ENCODE measurements at places on chromosomes 4 and X.

DNA sequence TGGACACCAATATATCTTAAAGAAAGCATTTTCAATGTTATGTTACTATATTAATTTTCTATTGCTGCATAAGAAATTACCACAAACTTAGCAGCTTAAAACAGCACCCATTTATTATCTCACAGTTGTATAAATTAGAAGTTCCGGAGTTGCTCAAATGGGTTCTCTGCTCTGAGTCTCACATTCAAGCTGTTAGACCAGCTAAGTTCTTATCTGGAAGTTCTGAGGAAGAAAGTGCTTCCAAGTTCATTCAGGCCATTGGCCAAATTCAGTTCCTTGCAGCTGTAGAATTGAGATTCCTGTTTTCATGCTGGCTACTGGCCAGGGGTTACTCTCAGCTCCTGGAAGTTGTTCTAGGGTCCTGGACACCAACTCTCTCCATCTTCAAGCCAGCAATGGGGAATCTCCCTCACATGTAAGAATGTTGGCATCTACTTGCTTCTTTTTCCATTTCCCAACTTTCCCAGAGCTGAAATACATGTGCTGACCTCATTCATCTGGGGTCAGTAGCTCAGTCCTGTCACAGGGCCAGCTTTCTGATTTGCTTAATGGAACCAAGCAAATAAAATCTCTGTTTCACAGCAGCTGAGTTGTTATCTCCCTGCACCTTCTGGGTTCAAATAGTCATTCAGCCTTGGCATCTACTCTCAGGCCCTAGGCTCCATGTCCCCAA, 99.6 kb upstream of the INTU start:
- DNase-seq, result peak; percentile 69

DNA sequence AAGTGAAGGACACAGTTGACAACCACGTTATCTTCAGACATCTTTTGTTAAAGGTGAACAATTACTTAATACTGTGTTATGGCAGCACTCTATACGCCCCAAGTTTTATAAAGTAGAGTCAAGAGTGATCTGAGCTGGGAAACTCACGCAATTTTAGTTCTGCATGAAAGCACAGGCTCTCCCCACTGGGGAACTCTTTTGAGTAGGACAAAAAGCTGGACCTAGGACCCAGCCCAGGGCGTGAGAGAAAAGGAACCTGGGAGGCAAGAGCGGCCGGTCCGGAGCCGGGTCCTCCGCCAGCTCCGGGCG, 152.6 kb upstream of the SLC4A4 start:
- DNase-seq, result no peak

DNA sequence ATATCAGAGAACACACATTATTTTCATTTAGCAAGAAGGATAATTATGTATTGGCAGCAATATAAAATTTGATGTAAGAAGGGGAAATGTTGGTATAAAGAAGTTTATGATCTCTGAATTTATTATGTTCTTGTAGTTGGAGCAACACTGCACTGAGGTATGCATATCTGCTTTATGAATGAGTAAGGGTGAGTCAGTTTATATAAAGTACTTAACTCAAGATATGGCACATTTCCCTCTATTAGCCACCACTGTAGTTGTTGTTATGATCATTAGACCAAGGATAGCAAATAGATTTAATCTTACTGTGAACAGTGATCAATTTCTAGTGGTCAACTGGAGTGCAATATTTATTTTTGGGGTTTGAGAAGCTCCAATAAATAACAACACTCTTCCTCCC, 66.6 kb downstream of the SNX25 start:
- DNase-seq, result no peak

DNA sequence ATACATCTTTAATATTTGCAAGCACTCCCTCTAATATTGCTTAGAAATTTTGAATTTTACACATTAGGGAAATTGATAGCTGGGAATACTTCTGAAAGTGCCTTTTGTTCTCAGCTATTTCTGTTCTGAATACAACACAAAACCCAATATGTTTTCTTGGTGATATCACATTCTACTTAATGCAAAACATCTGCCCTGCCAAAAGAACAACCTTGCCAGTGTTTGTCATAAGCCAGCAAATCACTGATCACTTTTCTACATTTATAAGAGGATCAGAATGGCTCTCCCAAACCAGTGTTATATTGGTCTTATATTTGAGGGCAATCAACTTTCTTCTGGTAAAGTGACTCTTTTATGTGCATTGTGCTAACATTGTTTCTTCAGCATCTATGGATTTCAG, 126.8 kb upstream of the APOOL start:
- no peak for DNase-seq

- peak; percentile 22 for DNase-seq
Measured at GRCh38 chr4:94934201-94934600, 176.4 kb downstream of the BMPR1B start.

GRCh38 chr4:26321373-26322221, 783 bp downstream of the RBPJ start:
- DNase-seq, result peak; percentile 58

DNA sequence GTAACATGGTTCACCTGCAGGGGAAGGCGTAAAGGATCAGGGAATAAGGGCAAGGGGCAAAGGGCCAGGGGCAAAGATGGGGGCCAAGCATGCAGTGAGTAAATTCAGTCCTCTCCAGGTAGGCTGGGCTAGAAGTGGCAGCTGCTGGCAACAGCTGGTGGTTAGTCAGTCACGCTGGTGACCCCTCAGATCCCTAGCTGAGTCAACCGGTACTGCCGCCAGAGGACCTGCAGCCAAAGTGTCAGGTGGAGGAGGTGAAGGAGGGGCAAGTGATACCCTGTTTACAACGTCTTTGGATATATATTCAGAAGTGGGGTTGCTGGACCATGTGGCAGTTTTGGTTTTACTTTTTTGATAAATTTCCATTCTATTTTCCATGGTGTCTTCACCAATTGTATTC, 24.6 kb upstream of the NAP1L2 start:
- no peak for DNase-seq

DNA sequence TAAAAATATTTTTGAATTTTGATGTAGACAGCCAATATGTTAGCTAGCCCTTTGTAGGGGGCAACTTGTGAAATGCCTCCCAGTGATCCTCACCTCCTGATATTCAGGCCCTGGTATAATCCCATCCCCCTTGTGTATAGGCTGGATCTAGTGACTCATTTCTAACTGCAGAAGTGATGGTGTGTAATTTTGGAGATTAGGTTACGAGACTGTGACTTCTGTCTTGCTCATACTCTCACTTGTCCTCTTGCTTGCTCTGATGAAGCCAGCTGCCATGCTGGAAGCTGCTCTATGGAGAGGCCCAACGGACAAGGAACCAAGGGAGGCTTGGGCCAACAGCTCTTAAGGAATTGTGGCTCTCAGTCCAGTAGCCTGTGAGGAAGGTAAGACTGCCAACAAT, 61.7 kb downstream of the GPR82 start:
- DNase-seq, result no peak

DNA sequence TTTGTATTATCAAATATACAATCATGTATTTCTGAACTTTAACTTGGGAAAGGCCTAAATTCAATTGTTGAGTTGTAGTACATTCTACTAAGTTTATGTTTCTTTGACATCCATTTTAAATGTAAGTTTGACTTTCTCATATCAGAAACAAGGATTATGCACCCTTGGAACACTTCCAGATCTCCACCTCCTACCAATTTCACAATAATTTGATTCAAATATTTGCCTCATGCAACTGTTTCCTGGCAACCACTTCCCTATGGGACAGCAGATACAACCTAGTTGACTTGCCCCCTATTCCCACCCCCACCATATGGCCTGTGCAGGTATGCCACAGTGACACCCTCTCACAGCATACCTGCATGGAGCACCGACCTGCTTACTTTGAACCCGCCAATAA, 506.4 kb upstream of the PABPC4L start:
- DNase-seq, result no peak

DNA sequence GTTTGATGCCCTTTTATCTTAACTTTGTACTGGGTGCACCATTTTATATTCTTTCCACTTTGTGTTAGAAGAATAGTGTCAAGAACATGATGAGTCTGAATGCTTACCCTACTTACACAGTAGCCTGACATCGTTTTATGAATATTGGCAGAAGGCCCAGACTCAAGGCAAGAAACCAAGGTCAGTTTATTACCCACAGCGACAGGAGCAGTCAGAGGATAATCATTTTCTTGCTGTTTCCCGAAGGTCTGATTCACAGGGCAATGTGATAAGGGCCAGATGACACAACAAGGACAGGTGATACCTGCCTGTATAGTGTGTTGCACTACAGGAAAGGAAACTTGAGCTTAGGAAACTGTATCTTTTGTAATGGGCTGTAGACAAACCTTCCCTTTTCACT, 417.4 kb downstream of the SPOCK3 start:
- peak; percentile 18 for DNase-seq

DNA sequence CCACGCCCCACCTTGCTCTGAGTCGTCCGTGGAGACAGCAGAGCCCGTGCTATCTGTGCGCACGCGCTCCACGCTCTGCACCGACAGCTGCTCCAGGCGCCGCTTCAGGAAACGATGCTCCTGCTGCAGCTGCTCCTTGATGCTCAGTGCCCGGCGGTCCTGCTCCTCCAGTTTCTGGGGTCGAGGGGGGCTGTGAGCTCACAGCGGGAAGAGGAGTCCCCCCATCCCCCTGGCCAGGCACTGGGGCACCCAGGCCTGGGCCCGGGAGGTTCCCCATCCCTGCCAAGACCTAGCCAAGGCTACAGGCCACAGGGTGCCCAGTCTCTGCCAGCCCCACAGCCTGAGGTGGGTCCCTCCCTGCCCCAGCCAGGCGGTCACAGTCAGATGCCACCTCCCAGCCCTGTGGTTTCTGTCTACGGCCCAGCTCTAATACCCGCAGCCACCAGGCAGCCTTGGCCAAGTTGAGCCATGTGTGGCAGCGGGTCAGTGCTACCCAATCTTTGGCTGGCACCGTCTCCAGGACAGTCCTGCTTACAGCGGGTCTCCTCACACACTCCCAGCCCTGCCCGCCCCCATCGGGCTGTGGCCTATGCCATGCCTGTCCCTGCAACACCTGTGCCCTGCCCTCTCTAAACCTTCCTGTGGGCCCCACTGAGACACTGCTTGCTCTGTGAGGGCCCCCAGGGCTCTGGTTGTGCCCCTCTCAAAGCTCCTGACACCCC, 9.3 kb upstream of the HAUS3 start:
- no peak for DNase-seq

GRCh38 chrX:105117621-105118020, 102.9 kb downstream of the TEX13A start:
- DNase-seq, result no peak

DNA sequence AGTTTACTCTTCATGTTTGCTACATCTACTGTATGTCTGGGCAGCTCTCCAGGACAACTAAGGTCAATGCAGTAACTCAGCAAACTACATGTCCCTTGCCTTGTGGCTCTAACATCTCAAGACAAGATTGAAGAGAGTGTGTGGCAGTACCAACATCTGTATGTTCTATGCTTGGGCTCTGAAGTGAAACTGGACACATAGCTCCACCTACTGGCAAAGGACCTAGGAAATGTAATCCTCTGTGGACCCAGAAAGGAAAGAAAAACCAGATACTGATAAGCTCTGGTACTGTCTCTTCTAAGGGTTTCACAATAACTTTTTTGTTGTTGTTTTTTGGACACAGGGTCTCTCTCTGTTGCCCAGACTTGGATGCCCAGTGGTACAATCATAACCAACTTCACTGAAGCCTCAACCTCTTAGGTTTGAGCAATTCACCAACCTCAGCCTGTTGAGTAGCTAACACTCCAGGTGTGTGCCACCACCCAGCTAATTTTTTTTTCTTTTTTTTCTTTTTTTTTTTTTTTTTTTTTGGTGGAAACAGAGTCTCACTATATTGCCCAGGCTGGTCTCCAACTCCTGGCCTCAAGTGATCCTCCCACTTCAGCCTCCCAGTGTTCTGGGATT, 64.1 kb downstream of the QDPR start:
- peak; percentile 88 for DNase-seq

- DNase-seq, result no peak
Measured at GRCh38 chrX:7059859-7060258, 87.7 kb upstream of the STS start.

GRCh38 chr4:472881-473569, 25.9 kb downstream of the ZNF721 start:
- no peak for DNase-seq

DNA sequence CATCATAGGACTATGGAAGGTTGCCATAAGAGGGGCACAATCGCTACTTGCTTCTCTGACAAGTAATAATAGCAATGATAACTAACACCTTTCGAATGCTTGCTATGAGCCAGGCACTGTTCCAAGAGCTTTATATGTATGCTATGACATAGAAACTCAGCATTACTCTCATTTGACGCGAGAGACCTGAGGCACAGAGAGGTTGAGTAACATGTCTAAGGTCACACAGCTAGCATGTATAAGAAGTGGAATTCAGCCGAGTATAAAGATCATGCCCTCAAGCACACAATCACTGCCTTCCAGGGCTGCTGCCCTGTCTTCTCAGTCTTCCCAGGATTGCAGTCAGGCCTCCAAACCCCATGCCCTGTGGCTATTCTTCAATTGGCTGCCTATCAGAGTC, 19.5 kb downstream of the PJA1 start:
- no peak for DNase-seq

DNA sequence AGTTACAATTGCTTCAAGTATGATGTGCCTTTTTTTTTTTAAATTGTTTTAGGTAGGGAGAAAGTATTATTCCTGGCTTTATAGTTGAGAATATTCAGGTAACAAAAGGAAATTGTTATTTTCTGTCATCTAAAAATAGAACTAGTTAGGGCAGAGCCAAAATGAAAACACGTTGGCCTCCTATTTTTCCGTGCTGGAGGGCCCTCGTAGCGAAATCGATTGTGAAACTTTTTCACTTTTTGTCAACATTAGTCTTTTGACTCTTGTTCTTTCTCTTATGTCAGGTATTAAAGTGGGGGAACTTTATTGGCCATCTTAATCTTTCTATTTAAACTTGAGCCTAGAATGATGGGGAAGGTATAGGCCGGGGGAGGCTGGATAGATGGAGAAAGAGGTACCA, 104.9 kb downstream of the ARHGAP10 start:
- no peak for DNase-seq

DNA sequence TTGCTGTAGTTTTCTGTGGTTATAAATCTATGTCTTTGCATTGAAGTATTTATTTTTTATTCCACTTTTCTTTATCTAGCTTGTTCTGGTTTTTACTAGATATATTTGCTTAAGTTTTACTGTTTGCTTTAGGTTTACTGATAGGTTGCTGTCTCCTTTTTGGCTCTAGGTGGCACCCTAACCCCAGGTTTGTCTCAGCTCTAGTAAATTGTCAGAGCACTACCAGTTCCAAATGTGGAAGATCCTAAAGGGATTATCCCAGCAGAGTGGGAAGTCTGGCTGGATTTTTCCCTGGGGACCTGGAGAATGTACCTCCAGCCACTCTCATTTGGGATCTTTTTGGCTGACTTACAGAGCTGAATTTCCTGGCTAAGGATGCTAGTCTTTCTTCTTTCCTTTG, 106.1 kb downstream of the PBDC1 start:
- DNase-seq, result peak; percentile 34

DNA sequence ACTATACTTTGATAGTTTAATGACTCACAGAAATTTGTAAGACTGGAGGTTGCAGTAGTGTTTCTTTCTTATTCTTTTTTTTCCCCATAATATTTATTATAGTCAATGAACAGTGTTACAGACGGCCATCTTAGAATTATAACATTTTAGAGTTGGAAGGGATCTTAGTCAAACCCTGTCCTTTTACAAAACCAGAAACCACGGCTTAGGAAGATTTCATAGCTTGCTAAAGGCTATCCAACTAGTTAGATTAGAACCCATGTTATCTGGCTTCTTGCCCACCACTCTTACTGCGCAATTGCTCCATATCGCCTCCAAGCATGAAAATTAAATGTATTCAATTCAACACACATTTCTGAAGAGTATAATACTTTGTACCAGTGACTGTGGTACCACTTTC, 1.1 kb downstream of the XIAP start:
- DNase-seq, result peak; percentile 42

GRCh38 chrX:34491126-34491525, 166.0 kb downstream of the TMEM47 start:
- DNase-seq, result no peak

GRCh38 chr4:3237712-3238560, 11.0 kb upstream of the MSANTD1 start:
- DNase-seq, result no peak
